ENCODE measurements at places on chromosomes 5 and 9. TPM values are rescaled to one million over a fixed set of nuclear protein-coding genes. Genes with fewer than 3 reads are reported as not detected.

Gene GFI1B
- total RNA-seq = not detected

Gene LCN2
- total RNA-seq = not detected

Gene KIF4B
- 0.17 TPM for total RNA-seq

Gene TOMM5
- total RNA-seq = 512 TPM

Gene SYNPO
- total RNA-seq = 5.4 TPM

Gene PHF24
- total RNA-seq = not detected

Gene SERF1B
- total RNA-seq = 53.6 TPM

Gene FAM163B
- total RNA-seq = not detected

Gene SMIM32
- not detected for total RNA-seq

Gene UGT3A2
- 1.3 TPM for total RNA-seq

Gene APBB3
- 10.7 TPM for total RNA-seq

Gene LHX3
- total RNA-seq = not detected

Gene SAXO1
- not detected for total RNA-seq

Gene OR2V1
- not detected for total RNA-seq

Gene CDH9
- not detected for total RNA-seq

Gene SOX30
- 0.11 TPM for total RNA-seq

Gene MSMP
- total RNA-seq = 0.51 TPM

Gene ZFP37
- total RNA-seq = 3.7 TPM

Gene PIP5KL1
- total RNA-seq = 0.51 TPM

Gene FOXI1
- total RNA-seq = not detected

Gene DBH
- total RNA-seq = not detected
